ENCODE measurements at places on chromosomes 16 and 17.
A peak's percentile ranks its signal among the peaks of the same experiment; 100 is the strongest.

DNA sequence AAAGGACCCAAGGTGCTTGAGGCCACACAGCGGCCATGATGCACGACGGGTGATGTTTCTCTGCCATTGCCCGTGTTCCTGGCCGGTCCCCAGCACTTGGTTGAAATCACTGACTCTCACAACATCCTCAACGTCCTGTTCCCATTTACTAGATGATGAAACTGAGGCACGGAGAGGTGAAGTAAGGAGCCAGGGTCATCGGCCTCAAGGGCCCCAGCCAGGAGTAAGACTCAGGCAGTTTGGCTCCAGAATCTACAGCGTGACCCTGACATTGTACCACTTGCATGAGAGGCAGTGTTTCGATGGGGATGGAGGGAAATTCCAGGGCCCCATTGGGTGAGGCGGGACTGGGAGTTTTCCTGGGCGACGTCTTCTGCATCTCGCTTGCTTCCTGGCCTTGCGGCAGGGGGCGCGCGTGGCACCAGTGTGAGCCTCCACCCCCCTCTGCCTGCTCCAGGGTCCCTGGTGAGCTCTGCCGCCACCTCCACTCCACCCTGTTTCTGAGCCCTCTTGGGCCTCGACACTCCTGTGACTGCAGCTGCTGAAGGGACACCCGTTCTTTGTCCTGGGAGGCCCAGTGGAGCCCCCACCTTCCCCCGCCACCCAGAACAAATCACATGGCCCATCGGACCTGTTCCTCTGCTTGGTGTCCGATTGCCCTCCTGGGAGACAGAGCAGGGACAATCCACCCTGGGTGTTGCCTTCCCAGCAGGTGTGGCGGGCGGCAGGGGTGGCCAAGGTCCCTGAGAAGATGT is 133.0 kb upstream of the GSE1 start:
- DNase-seq = peak; percentile 41

GRCh38 chr16:22312897-22313781 is 15.9 kb downstream of the POLR3E start:
- no peak for DNase-seq

GRCh38 chr16:72073560-72074230 is 10.7 kb downstream of the HPR start:
- no peak for DNase-seq

DNA sequence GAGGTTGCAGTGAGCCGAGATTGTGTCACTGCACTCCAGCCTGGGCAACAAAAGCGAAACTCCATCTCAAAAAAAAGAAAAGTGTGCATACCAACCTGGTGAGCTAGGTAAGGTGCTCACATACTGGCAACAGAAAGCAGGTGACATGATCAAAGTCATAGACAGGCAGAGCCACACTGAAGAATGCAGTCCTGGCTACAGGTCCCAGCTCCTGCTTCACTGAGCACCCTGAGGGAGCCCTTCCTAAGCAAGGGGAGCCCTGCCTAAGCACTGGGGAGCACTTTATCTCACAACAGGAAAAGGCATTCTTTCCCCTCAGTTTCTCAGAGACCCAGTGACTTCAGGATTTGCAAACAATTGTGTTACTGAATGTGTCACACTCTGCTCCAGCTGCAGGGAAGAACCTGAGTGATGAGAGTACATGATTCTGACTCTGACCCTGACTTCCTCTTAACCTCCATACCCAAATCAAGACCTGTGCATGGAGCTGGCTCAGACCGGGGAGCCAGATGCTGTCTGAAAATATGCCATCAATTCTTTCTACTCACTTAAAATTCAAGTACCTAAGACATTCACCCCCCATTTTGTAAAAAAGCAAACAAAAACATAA is 40.5 kb downstream of the ANKRD11 start:
- no peak for DNase-seq

- DNase-seq = no peak
These were observed 124.4 kb downstream of the CCDC144A start for GRCh38 chr17:16814439-16814838.

DNA sequence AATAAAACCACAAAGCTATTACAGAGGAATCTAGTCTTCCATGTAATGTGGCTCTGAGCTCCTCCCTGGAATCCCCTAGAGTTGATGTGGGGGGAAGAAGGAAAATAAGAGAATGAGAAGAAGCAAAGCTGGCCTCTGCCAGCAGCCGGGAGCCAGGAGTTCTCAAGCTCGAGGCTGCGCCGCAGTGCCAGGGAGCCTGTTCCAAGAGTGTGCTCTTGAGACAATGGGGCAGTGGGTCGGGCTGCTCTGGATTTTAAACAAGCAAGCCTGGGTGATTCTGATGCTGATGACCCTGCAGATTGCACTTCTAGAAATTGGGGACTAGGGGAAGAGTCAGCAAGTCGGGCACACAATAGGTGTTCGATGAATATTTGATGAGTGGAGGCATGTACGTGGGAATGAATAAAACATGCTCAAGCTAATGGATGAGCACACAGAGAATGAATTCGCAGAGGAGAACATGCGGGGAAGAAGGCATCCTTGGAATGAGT is 119.9 kb downstream of the CMIP start:
- DNase-seq = no peak

DNA sequence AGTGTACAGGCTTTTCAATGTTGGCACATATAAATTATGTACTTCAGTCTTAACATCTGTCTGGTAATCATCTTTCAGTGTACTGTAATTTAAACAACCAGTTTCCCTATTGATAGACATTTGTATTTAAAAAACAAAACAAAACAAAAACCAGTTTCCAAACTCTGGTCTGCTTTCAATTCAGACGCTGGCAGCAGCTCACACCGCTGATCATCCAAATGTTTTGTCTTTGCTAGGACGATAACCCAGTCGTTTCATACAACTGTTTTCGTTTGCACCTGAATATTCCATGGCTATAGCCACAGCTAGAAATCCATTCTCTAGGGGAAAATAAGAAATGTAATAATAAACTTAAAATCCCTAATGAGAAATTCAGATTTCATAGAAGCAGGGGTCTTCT is 47.8 kb downstream of the RBFOX1 start:
- DNase-seq = no peak

DNA sequence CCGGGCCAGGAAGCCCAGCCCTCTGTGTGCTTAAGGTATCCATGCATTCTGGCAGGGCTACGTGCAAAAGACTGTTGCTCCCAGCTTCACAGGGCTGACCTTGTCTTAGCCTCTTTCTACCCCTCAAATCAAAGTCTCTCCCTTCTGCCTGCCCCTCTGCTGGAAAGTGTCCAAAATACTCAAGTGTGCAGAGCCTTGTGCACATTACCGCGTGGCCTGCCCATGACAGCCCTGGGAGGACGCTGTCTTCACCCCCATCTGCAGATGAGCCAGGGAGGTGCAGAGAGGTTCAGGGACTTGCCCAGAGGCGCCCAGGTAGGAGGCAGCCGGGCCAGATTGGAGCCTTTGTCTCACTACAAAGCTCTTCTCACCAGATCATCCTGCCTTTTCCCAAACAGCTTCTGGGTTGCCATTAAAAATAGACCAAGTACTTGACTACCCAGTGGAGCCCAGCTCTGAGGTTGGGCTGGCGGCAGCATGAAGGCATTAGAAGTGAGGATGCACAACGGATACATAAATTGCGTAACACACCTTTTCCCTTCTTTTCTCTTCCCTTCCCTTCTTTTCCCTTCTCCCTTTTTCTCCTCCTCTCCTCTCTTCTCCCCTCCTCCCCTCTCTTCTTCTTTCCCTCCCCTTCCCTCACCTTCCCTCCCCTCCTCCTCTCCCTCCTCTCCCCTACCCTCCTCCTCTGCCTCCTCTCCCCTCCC is 3.5 kb downstream of the CACNG4 start:
- DNase-seq = no peak

DNA sequence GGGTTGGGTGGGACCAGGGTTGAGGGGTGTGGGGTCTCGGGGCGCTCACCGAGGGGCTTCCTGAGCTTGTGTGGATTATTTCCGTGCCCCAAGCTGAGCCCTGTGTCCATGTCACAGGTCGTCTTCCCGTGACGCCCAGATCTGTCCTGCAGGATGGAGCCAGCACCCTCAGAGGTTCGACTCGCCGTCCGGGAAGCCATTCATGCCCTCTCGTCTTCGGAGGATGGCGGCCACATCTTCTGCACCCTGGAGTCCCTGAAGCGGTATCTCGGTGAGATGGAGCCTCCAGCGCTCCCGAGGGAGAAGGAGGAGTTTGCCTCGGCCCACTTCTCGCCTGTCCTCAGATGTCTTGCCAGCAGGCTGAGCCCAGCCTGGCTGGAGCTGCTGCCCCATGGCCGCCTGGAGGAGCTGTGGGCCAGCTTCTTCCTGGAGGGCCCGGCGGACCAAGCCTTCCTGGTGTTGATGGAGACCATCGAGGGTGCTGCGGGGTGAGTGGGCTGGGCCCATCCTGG is 1.0 kb downstream of the TELO2 start:
- DNase-seq = peak; percentile 41

GRCh38 chr17:43791589-43791988 is 11.4 kb downstream of the CFAP97D1 start:
- DNase-seq = peak; percentile 45

- DNase-seq = peak; percentile 53
These were observed 245.9 kb downstream of the XYLT1 start for GRCh38 chr16:17224879-17225281.

DNA sequence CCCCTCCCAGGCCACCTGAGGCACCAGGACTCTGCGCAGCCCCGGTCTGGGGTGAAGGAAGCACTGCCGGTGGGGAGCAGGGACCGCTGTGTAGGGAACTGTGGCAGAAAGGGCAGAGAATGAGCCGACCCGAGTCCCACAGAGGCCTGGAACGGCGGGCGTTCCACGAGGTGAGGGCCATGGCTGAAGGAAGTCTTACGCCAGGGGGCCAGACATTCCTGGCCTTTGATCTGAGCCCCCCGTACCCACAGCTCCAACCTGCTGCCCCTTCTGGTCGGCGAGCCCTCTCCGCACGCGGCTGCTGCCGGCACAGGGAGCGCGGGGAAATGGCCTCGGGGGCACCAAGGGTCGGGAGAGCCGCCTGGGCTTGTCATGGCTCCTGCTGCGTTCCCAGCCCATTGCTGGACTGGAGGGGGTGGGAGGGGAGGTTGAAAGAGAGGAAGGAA is 1.4 kb upstream of the WNT3 start:
- DNase-seq = no peak

- peak; percentile 27 for DNase-seq
These were observed 36.6 kb downstream of the ANKRD11 start for GRCh38 chr16:89453501-89454321.

GRCh38 chr17:63954402-63955063 is 18.2 kb downstream of the SCN4A start:
- DNase-seq = no peak

Data from pancreas (tissue), 10 donors.